DMS 273 treated with DMSO at 0.1 percent for 48 hours (cell line): ENCODE measurements at places on chromosomes 11 and 22.
A peak's percentile ranks its signal among the peaks of the same experiment; 100 is the strongest.

- DNase-seq: no peak
These were observed 22.5 kb upstream of the ADA2 start for GRCh38 chr22:17241576-17242330.

DNA sequence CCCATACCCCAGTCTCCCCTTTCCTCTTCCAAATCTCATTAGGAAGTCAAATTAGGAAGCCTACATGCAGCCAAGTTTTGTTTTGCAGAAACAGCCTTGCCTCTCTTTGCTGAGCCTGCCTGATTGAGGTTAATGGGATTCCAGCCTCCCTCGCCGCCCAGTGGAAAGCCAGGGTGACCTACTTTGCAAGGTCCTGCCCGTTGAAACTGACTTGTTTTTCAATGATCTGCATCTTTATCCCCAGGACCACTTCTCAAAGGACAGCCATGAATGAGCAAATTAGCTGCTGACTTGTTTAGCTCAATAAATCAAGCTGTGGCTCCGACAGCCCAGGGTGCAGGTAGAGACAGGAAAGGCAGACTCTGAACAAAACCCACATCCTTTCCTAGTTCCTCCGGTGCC is 110.4 kb downstream of the RRAS2 start:
- DNase-seq: no peak

GRCh38 chr11:78470861-78471442 is 53.3 kb upstream of the GAB2 start:
- no peak for DNase-seq

DNA sequence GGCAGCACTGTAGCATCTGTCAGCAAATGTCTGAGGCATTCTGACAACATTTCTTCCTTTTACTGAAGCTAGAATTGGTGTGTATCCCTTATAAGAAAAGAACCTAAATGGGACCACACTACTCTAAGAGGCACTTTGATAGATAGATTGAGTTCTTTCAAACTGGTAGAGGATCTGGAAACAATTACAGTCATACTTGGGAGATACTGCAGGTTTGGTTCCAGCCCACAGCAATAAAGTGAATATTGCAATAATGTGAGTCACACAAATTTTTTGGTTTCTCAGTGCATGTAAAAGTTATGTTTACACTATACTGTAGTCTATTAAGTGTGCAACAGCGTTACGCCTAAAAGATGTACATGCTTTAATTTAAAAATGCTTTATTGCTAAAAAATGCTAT is 96.9 kb downstream of the SBF2 start:
- no peak for DNase-seq

GRCh38 chr11:35398881-35399280 is 20.5 kb downstream of the SLC1A2 start:
- no peak for DNase-seq

DNA sequence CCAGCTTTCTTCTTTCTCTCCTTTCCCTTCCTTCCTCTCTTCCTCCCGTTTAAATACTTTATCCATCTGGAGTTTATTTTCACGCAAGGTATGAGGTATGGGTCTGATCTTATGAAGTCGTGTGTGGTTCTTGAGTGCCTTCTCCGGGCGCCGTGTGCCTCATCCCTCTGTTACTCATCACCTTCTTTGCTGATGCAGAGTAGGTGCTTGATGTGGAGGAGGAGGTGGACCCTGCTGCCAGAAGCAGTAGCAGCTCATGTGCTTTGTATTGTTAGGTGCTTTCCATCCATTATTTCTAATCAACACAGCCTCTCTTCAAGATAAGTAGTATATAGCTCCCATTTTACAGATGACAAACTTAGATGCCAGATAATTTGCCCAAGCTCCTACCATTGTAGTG is 47.0 kb downstream of the TNRC6B start:
- no peak for DNase-seq

DNA sequence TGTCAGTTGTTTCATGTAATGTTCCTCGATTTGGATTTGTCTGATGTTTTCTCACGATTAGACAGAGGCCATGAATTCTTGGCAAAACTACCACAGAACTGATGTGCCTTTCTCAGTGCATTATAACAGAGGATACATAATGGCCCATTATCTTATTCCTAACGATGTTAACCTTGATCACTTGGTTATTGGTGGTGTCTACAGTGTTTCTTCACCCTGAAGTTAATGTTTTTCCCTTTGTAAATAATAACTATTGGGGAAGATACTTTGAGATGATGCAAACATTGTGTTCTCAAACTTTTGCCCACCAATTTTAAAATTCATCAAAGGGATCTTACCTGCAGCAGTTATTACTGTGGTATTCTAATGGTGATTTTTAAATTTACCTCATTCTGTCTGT is 13.1 kb downstream of the RAB6A start:
- DNase-seq: no peak

GRCh38 chr11:72030472-72031045 is 31.9 kb downstream of the IL18BP start:
- DNase-seq: no peak

DNA sequence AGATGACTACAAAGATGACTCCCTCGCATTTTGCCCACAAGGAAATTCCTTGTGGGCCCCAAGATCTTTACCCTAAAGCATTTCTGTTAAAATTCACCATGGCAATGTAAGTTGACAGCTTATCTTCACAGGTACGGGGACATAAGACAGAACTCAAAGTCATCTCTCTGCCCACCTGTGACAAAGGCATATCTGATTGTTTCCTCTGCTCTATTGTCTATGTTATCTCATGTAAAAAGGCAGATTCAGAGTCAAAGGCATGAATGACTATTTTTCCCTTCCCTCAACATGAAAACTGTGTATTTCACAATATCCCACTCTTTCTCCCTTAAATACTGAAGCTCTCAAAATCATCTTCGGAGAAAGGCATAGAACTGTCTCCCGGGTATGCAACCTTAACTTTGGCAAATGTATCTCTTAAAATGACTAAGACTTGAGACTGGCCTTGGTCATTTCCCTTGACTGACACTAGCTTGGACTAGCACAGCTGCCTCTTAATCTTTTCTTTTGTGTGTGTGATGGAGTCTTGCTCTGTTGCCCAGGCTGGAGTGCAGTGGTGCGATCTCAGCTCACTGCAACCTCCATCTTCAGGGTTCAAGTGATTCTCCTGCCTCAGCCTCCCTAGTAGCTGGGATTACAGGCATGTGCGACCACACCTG is 103.2 kb downstream of the MICAL3 start:
- DNase-seq: no peak

- no peak for DNase-seq
These were observed 194.7 kb downstream of the KIRREL3 start for GRCh38 chr11:126805870-126806269.

DNA sequence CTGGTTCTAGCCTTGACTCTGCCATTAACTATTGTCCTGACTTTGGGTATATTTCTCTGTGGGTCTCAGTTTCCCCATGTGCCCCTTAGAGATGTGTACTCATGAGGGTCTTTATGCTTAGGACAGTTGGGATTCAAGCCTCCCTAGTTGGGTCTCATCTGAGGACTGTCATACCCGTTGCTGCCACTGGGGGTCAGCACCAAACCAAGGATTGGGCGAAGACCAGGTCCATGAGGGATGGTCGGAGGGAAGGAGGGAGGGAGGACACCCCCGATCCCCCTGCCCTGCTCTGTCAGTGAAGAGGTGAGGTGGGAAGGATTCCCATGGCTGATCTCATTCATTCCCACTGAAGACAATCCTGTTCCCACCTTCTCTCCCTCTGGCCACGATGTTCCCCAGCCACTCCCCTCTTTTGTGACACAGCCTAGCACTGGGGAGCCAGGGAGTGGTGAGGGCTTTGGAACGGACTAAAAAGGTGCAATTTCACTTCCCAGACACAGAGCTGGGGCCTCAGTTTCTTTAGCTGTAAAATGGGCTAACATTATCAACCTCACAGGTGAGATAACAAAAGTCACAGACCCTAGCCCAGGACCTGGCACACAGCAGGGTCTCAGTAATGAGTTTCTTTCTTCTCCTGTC is 12.4 kb upstream of the KLHL35 start:
- no peak for DNase-seq

DNA sequence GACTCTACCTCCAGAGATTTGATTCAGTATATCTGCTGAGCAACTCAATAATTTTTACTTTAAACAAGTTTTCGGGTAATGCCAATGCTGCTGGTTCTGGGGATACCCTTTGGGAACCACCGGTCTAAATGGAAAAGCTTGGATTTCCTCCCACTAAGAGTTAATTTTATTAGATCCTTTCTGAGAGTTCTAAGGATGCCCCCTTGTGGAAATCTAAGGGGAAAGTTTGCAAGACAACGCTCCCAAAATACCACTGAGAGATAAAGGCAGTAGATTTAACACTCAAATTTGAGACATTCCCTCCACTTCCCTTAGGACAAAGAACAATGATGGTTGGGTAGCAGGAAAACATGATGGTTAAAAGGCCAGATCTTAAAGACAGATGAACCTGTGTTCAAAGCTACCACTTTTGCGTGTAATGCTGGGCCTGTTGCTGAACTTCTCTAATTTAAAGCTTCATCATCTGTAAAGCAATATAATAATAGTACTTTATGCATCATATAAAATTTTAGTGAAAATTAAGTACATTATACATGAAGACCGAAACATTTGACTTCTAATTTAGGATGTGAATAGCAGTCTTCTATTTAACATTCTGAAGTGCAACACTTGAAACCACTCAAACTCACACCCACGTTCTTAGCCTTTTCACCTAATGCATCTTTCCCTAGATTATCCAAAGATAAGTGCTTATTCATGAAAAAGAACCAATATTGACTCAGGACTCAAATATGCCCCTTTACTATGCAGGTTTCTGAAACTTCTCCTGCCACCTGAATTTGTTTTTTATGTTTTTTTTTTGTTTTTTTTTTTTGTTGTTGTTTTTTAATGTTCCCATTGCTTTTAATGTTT is 110.1 kb upstream of the LUZP2 start:
- no peak for DNase-seq

- no peak for DNase-seq
These were observed 1.5 kb downstream of the HSPB2 start for GRCh38 chr11:111913997-111914396.

- DNase-seq: no peak
These were observed 12.8 kb downstream of the MRPL17 start for GRCh38 chr11:6670202-6670830.

- DNase-seq: no peak
These were observed 12.0 kb downstream of the STIM1 start for GRCh38 chr11:3867209-3868091.

GRCh38 chr22:45859231-45860161 is 117.5 kb downstream of the WNT7B start:
- no peak for DNase-seq

- no peak for DNase-seq
These were observed 124.3 kb downstream of the EHF start for GRCh38 chr11:34745195-34745594.

DNA sequence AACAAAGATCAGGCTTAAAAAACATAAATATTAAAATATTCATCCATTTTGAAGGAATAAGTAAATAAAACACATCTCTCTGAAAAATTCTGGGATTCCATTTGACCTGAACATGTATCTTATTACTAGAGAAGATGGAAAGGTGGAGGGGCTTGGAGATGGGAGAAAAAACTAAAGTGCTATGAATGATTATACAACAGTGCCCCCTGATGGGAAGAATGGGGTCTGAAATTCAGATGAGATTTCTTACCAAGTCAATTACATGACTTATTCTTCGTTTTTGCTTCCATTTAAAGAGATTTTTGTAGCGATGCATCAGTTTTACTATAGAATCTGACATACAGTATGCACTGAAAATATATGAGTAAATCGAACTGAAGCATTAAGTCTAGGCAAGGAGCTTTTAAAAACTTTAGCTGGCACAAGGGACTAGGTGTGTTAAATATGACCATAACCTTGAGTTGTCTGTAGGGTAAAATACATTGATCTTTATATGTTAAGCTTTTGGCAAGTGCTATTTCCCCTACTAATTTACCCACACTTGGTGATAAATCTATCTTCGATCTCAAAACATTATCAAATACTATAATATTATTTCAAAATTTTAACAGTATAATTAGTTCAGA is 718.8 kb downstream of the CNTN5 start:
- DNase-seq: peak; percentile 8

DNA sequence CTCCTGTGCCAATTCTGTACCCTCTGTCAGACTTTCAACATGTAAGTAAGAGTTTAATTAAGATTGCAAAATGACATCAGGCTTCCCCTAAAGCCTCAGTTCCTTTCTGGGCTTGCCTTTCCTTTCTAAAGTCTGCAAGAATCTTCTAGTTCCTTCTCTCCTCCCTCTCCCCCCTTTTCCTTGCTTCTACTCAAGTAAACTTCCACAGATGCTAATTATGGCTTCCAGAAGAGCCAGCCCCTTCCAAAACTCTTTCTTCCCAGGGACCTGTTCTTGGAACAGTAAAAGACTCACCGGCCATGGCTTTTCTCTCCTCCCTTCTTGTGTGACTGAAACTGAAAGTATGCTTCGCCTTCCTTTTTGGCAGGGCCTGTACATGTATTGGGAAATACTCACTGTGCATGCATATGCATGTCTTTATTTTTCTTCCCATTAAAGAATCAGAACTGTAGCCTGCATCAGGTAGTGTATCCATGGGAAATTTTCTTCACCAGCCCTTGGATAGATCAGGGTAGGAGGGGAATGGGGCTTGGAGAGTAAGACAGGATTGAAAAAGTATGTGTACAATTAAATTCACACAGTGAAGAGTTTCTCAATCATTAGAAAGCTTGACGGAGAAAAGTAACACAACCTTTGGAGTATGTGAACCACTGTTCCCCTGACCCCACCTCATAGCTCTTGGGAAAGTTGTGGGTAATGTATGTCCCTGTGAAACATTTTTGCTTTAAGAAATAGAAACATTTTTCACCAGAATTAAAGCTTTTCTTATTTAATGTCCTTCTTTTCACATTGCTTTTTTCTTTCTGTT is at the start of gene CASP1:
TSS of gene CASP1 (minus strand) at position 332 of the 808 bp plus-strand sequence. CDS start at position 301, 31 bp downstream.
- no peak for DNase-seq

- DNase-seq: no peak
These were observed 370.4 kb upstream of the ANO3 start for GRCh38 chr11:25961539-25961938.

- no peak for DNase-seq
These were observed 39.1 kb downstream of the TCIRG1 start for GRCh38 chr11:68077617-68078582.

DNA sequence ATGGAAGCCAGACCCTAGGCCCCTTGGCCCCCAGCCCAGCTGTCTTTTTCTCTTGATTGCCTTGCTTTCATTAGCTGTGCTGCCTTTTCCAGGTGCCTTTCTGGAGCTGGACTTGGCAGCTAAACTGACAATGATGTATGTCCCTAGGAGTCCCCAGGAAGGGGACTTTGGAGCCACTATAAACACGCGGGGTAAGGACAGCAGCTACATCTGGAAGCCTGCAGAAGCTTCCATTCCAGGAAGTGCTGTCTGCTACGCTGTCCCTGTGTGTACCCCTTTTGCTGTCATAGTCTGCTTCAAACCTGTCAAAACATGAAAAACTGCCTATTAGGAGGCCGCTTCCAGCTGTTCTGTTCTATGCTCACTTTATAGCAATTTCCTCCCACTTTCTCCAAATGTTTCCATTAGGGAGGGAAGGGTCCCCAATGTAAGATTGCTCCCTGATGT is 153.3 kb upstream of the RAG2 start:
- no peak for DNase-seq
